Testis (tissue), 5 donors: ENCODE measurements at places on chromosomes 7 and 10. TPM values are rescaled to one million over a fixed set of nuclear protein-coding genes. Genes with fewer than 3 reads are reported as not detected.

GRCh38 chr10:20962165-20962564, 65.1 kb upstream of the NEBL start:
- H3K27me3 ChIP-seq, result no peaks in the 10 kb centered on the region
- H3K36me3 ChIP-seq, result no peaks in the 10 kb centered on the region
- no peak for DNase-seq
- no peaks in the 10 kb centered on the region for H3K4me1 ChIP-seq
- no peak overlapping the region for H3K4me3 ChIP-seq

DNA sequence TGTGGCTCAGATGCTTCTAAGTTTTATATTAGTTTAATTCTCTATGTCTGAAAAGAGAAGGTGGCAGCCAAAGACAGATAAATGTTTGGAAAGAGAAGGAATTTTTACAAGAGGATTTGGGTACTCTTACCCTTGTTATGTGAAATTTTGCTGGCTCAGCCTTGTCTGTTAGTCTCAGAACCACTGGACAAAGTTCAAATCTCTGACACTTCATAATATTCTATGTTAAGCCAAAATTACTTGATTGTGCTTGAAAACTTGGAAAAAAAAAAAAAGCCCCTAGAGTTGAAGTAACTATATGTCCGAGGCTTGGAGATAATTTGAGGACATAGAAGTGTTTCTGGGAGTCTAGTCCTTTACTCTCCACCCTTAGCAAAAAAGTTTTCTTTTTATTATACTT, 1079.3 kb upstream of the LRRTM3 start:
- H3K36me3 ChIP-seq, result no peaks in the 10 kb centered on the region
- H3K4me1 ChIP-seq, result no peaks in the 10 kb centered on the region
- no peak overlapping the region for H3K4me3 ChIP-seq
- DNase-seq, result no peak

DNA sequence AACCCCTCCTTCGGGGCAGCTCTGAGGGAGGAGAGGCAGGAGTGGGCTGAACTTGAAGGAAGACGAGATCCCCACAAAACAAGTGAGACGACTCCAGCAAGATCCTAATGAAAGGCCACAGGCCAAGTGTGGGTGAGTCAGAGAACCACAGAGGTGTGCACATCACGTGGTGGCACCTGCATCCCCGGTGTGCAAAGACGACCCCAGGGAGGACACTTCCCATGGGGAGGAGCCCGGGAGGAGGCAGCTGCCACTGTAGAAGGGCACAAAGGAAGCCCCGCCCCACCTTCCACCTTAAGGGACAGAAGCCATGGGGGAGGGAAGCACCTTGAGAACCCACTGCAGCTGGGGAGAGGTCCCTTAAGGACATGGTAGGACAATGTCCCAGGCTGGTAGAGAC, 45.7 kb downstream of the ESYT2 start:
- H3K27me3 ChIP-seq, result no peaks in the 10 kb centered on the region
- no peak for DNase-seq
- H3K4me1 ChIP-seq, result peaks cover 17% of the 10 kb centered on the region
- no peak overlapping the region for H3K4me3 ChIP-seq

The LRRD1 gene
- polyA plus RNA-seq, result 8.7 TPM

The AUTS2 gene
- 21.3 TPM for polyA plus RNA-seq

GRCh38 chr7:36958111-36958733, 233.9 kb upstream of the AOAH start:
- H3K4me3 ChIP-seq, result no peak overlapping the region
- no peaks in the 10 kb centered on the region for H3K36me3 ChIP-seq
- H3K27ac ChIP-seq, result no peak overlapping the region
- H3K4me1 ChIP-seq, result no peaks in the 10 kb centered on the region
- no peak for DNase-seq
- no peaks in the 10 kb centered on the region for H3K27me3 ChIP-seq

GRCh38 chr7:31633894-31634494, 53.0 kb upstream of the PPP1R17 start:
- no peaks in the 10 kb centered on the region for H3K4me1 ChIP-seq
- H3K4me3 ChIP-seq, result no peak overlapping the region
- DNase-seq, result peak; percentile 70

DNA sequence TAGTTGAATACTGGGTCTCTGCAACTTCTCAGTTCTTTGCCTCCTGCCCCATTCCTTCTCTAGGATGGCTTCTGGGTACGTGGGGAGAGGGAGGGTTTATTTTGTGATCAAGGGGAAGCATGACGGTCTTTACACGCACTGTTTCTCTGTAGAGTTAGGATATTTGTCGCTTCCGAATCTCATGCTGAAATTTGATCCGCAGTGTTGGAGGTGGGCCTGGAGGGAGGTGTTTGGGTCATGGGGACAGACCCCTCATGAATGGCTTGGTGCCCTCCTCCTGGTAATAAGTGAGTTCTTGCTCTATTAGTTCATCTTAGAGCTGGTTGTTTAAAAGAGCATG, 311.2 kb downstream of the GALNT17 start:
- H3K36me3 ChIP-seq, result no peaks in the 10 kb centered on the region
- DNase-seq, result no peak
- no peaks in the 10 kb centered on the region for H3K27me3 ChIP-seq
- H3K27ac ChIP-seq, result no peak overlapping the region
- H3K4me3 ChIP-seq, result no peak overlapping the region

GRCh38 chr7:20514364-20514763, 101.1 kb upstream of the ABCB5 start:
- H3K4me3 ChIP-seq, result no peak overlapping the region
- DNase-seq, result peak; percentile 39
- H3K4me1 ChIP-seq, result no peaks in the 10 kb centered on the region
- no peaks in the 10 kb centered on the region for H3K36me3 ChIP-seq
- no peaks in the 10 kb centered on the region for H3K27me3 ChIP-seq
- H3K27ac ChIP-seq, result no peak overlapping the region

The C7orf33 gene
- polyA plus RNA-seq, result not detected

The DOCK1 gene
- polyA plus RNA-seq, result 19.0 TPM

The SNCG gene
- 30.3 TPM for polyA plus RNA-seq

The ITIH5 gene
- 28.0 TPM for polyA plus RNA-seq

The FAM25C gene
- polyA plus RNA-seq, result not detected

- H3K4me1 ChIP-seq, result peaks cover 17% of the 10 kb centered on the region
- H3K27me3 ChIP-seq, result no peaks in the 10 kb centered on the region
- no peak overlapping the region for H3K27ac ChIP-seq
Measured at GRCh38 chr10:109957092-109957797, 33.9 kb upstream of the XPNPEP1 start.

DNA sequence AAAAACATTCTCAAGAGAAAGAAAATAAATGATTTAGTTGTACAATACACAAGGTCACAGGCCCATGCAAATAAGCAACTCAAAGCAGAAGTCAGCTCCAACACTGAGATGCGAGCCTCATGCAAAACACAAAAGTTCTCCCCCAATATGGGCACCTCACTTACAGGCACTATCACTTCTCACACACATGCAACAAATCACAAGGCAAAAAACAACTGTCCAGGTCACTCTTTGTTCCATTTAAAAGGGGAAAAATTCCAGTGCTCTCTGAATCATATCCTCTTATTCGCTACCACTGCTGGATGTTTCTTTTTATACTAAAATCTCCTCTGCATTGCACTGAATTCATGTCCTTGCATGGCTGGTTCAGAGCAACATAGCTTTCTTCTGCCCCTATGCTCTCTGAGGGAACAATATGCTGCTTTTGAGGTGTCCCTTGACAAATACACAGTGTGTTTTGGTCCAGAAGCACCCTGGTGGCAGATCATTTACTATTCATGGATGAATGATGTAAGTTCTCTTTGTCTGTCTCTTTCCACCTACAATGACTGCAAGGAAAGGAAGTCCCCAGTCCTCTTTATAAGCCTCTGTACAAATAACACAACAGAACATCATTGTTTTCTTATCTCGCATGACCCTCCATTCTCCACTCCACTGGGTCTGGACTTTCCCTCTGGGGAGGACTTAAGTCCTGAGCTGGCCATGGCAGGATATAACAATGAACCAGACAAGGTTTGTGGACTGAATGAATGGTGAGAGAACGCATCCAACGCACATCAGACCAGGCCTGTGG, 85.4 kb upstream of the GSDME start:
- no peak overlapping the region for H3K27ac ChIP-seq
- H3K4me3 ChIP-seq, result no peak overlapping the region
- H3K4me1 ChIP-seq, result no peaks in the 10 kb centered on the region
- no peaks in the 10 kb centered on the region for H3K27me3 ChIP-seq
- no peaks in the 10 kb centered on the region for H3K36me3 ChIP-seq

The HMX3 gene
- not detected for polyA plus RNA-seq

DNA sequence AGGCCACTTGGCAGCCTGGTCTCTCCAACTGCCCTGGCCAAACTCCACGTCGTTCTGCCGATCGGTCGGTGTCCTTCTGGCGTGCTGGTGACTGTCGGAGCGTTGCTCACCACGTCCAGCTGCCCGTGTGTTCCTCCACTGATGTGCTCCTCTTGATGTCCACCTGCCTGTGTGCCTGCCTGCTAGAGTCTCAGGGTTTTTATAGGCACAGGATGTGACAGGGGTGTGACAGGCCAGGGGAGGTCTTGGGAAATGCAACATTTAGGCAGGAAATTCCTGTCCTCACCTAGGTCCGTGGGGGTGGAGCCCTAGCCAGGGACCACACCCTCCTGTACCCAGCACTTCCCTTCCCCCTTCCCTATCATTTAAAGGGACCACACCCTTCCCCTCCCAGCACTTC, 25.2 kb upstream of the CFAP46 start:
- H3K27ac ChIP-seq, result no peak overlapping the region
- H3K4me1 ChIP-seq, result no peaks in the 10 kb centered on the region
- no peak for DNase-seq
- no peaks in the 10 kb centered on the region for H3K27me3 ChIP-seq
- H3K4me3 ChIP-seq, result no peak overlapping the region

DNA sequence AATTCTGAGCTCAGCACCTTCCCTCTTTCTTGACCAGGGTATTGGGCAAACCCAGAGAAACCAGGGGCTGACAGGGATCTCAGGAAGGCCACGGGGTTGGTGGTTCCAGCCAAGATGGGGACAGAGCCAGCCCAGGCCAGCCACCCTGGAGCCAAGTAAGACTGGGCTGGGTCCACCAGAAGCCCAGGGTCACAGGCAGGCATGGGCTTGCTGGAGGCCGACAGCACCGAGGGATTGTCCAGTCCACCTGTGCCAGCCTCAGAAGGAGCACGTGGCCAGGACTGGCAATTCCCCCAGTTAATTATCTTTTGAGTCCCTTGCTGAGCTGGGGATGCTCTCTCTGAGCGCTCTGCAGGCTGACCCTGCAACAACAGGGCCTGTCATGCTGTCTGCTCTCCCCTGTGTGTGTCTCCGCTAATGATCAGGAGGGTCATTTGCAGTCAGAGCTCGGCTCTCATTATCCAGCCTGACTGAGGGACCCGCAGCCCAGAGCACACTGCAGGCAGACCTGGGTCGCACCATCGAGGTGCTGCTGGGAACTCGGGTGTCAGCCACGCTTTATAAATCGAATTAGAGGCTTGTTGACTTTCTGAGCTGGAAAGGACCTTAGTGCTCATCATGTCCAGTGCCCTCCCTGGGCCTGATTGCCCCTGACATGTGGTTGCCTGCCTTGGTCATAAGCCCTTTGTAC, 69.5 kb upstream of the PPIF start:
- H3K36me3 ChIP-seq, result no peaks in the 10 kb centered on the region
- DNase-seq, result no peak

The TFR2 gene
- polyA plus RNA-seq, result 1.1 TPM

GRCh38 chr7:131961054-131961680, 404.7 kb upstream of the PODXL start:
- H3K4me3 ChIP-seq, result no peak overlapping the region
- H3K36me3 ChIP-seq, result no peaks in the 10 kb centered on the region
- H3K4me1 ChIP-seq, result no peaks in the 10 kb centered on the region

The ASNS gene
- 73.6 TPM for polyA plus RNA-seq

The GJD4 gene
- polyA plus RNA-seq, result not detected

The ECHDC3 gene
- polyA plus RNA-seq, result 32.5 TPM

The NPSR1 gene
- 0.54 TPM for polyA plus RNA-seq

DNA sequence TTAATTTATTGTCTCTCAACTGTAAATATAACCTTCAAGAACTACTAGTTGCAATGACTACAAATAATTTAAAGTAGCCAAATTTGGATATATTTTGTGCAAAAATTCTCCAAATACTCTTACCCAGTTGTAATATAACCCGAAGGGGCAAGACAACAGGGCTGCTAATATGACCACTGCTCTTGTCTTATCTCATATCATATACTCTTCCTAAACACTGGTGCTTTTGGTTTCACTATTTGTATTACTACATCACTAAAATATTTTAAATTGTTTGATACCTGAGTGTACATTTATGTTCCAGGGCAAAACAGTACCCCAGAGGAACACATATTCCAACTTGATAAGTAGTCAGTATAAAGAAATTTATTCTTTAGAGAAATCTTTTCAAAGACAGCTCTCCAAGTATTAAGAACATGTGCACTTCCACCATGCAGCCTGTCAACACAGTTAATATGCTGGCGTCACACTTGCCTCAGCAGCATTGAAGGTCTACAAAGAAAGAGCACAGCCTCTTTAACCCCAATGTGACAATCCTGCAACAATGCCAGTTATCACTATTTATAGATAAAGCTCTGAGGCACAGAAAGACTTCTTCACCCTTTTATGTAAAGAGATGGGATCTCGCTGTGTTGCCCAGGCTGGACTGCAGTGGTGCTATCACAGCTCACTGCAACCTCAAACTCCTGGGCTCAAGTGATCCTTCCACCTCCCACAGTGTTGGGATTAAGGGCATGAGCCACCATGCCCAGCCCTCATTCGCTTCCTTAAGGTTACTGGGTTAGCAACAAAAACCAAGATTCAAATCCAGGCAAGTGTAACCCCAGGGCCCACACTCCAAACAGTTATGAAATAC, 37.8 kb downstream of the RHEB start:
- H3K4me3 ChIP-seq, result no peak overlapping the region
- peaks cover 3% of the 10 kb centered on the region for H3K4me1 ChIP-seq
- no peak overlapping the region for H3K27ac ChIP-seq
- no peaks in the 10 kb centered on the region for H3K27me3 ChIP-seq

The EN2 gene
- 1.6 TPM for polyA plus RNA-seq

The CRHR2 gene
- polyA plus RNA-seq, result 1.3 TPM

GRCh38 chr7:102810916-102811315, 62.1 kb downstream of the FAM185A start:
- H3K4me1 ChIP-seq, result peaks cover 21% of the 10 kb centered on the region
- no peaks in the 10 kb centered on the region for H3K27me3 ChIP-seq
- H3K27ac ChIP-seq, result no peak overlapping the region
- no peak for DNase-seq
- no peak overlapping the region for H3K4me3 ChIP-seq

DNA sequence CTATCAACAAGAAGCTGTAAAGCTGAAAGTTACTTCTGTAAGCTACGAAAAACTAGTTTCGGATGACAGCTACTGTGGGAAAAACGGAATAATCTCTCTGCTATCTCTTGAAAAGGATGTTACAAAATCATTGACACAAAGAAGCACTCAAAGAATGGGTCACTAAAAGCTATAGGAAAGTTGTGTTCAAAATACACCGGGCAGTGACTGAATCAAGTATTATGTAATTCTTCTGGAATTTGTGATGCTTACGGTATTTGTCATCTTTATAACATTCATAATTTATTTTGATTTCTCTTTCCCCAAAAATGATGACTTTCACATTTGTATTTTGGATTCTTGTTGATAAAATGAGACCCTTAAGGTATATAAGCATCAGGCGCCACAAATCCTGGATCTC, 112.1 kb upstream of the KLF6 start:
- no peak overlapping the region for H3K27ac ChIP-seq
- H3K4me3 ChIP-seq, result no peak overlapping the region
- DNase-seq, result no peak
- H3K36me3 ChIP-seq, result no peaks in the 10 kb centered on the region
- H3K4me1 ChIP-seq, result no peaks in the 10 kb centered on the region
